ENCODE measurements at places on chromosomes 6 and 20.

GRCh38 chr6:116409756-116410155, 39.0 kb downstream of the DSE start:
- DNase-seq = no peak

DNA sequence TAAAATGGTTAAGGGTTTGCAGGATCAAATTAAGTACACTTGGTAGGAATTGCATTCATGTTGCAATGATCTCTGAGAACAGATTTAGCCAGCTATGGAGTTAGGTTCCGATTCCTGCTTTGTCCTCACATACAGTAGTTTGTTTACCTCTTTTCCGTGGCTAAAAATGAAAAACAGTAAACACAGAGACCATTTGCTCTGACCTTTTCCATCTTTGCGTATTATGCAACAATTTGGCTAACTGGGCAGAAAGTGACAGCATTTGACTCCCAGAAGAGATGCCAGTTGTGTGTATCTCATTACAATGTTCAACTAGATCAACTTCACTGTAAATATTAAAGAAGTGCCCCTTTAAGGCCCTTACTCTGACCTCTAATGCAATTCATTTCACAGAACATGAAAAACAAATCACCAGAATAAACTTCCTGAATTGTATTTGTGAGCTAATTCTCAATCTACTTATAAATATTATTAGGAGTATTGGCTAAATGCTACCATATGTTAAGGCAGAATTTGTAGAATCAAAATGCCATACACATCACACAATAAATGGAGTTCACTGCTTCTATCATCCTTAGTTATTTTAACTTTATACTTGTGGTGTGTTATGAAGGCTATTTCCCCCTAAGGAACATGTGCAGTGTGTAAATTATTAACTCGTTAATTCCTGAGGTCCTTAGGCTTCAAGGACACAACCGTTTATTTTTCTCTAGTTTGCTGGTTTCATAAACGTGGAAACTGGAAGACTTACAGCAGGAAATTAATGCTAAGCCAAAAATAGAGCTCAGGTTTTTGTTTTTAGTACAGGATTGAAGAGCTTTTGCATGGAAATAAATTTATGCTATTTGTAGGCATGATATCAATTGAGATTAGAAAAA, 380.7 kb upstream of the CITED2 start:
- DNase-seq = no peak

GRCh38 chr20:16412906-16413305, 160.3 kb downstream of the KIF16B start:
- no peak for DNase-seq

DNA sequence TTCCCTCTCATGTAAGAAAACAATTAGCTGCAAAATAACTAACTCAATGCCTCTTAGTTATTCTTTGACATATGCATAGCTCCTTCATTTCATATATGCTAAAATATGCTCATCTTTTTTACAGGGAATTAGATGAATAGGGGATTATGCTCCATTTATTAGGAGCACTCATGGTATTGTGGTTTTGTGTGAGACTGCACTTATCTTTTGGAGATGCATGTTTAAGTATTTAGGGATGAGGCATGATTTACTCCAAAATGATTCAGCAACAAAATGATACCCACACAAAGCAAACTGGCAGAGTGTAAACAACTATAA, 8.8 kb downstream of the BNIP5 start:
- DNase-seq = no peak

DNA sequence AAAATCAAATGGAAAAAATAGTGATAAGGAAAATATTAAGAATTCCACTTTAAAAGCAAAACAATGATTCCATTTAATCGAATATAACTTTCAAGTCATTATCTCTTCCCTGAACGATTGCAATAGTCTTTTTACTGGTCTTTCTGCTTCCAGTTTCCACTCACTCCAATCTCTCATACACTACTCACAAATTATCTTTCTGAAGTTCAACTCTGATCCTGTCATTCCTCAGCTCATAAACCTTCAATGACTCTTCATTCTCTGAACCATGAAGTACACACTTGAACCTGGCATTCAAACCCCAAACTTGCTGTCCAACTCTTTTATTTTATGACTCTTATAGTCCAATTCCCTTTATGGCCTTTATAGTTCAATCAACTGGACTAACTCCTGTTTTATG, 304.1 kb upstream of the TCF21 start:
- DNase-seq = no peak

DNA sequence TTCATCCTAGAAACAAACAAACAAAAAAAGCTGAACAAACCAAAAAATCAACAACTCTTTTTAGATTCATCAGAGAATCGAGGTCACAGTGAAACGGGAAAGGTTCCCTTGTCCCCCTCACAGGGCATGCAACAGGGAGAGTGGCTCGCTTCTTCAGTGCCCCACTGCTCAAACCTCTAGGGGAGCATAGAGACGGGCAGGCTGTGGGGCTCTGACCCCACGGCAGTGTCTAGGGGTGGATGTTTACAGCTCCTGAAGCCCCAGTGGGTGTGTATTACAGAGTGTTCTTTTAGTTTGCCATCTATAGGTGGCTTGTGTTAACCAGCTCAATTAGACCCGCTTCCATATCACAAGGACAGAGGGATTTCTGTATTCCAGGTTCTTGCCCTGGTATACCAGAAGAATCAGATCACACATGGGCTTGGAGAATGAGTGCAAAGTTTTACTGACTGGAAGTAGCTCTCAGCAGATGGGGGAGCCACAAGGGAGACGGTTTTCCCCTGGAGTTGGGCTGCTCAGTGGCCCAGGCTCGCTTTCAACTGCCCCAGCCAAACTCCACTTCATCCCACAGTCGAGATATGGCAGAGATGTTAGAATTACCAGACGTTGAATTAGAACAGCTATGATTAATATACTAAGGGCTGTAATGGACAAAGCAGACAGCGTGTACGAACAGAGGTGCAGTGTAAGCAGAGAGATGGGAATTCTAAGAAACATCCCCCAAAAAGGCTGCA, 192.6 kb upstream of the CST7 start:
- DNase-seq = no peak

- no peak for DNase-seq
Observed at GRCh38 chr6:14711704-14712379, 534.0 kb upstream of the JARID2 start.

DNA sequence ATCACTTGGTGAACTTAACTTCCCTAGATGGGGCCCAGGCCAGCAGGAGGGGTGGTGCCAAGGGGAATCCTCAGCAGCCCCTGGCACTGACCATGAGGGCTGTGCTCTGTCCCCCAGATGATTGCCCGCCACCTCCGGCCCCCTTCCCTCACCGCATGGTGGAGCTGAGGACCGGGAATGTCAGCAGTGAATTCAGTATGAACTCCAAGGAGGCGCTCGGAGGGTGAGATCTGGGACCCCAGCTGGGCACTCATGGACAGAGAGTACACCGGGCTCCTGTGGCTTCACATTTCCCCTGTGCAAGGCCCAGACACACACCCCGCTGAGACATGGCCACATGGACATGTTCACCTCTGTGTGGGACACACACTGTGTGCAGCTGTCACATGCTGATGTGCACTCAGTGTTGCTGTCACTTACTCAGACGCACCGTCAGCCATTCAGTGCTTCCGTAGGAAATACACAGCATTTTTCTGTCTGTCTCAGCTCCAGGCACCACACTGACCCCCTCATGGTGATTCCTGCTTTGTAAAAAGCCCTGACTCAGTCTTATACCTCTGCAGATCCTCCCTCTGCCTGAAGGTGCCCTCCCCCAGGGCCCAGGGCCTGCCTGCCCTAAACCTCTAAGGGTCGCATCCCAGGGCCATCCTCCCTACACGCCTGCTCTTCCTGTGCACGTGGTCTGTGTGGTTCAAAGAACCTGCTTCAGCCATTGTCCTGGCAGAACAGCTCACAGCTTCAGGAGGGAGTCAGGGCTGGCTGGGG, 4.4 kb downstream of the MYLK2 start:
- no peak for DNase-seq

GRCh38 chr6:100229512-100229911, 235.2 kb downstream of the SIM1 start:
- DNase-seq = no peak

DNA sequence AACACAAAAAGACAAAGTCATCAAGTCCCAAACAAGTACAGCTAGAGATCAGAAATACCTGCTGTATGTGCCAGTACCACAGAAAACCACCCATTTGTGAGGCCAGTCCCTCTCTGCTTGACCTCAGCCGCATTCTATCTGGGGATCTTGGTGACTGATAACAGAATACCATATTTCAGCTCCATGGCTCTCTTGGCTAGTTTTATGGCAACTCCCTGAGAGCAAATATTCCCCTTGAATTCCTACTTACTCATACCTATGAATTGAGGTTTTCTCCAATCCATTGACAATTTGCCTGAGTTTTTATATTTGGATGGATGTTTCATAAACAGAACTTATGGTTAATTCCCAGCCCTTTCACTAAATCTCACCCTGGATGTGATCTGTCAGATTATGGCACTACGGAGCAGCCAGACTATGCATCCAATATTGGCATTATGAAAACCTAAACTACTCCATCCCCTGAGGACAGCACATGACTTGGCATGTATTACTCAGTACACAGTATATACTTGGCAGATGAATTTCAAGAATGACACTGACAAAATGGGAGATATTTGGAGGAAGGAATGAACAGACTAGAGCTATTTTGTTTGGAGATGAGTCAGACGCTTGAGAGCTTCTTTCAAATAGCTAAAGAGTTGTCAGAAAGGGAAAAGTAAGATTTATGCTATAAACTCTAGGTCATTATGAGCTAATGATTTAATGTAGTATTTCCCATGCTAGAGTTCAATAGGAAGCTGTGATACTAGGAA, 95.7 kb downstream of the PRDM1 start:
- DNase-seq = no peak

GRCh38 chr6:47669684-47670513, 28.5 kb upstream of the ADGRF4 start:
- no peak for DNase-seq

- DNase-seq = peak; percentile 29
Observed at GRCh38 chr20:34112600-34113101, 608 bp upstream of the EIF2S2 start.

DNA sequence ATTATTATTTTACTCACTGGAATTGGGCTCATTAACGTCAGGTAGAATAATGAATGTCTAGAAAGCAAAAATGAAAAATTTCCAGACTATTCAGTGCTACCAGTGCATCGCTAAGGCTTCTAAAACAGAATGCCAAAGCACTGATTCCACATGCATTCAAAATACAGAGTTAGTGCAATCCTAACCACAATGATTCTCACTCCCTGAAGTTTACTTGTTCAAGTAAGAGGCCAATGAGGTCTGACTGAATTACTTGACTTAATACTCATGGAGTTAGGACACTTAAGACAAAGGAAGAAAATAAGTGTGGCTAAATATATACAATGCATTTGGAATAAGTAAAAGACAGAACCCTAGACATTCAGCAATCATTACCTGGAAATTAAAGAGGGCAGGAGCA, 220.5 kb downstream of the PKHD1 start:
- no peak for DNase-seq

DNA sequence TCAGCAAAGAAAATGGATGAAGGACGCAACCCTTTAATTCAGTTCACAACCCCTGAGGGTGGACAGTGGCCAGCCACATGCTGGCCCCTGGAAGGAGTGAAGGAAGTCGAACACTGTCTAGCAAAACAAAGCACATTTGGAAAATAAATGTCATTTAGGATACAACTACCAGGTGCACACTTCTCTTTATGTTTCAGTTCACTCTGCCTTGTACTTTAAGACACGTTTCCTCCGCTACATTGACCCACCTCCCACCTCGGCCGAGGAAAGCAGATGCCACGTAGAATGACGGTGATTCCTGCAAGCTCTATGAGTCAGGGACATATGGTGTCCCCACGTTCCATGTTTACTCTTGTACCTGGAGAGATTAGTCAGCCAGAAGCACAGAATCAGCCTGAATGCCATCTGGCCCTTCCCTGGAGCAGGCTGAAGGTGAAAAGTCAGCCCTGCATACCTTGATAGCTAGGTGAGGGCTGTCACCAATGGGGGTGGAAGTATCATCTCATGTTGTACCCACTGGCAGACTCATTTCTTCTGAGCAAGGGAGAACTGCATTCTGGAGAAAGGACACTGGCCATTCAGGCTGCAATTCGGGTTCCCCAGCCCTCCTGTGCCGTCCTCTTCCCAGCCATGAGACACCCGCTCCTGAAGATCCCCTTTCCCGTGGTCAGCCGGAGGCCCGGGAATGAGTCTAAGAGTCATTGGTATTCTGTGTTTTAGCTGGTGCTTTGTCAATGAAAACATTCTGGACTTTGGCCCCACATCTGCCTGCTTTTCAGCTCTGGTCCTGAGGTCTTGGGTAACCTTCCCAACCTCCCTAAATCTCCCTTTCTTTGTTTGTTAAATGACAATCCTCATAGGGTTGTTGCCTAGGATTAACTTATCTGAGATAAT, 60.6 kb downstream of the FOXA2 start:
- DNase-seq = no peak

DNA sequence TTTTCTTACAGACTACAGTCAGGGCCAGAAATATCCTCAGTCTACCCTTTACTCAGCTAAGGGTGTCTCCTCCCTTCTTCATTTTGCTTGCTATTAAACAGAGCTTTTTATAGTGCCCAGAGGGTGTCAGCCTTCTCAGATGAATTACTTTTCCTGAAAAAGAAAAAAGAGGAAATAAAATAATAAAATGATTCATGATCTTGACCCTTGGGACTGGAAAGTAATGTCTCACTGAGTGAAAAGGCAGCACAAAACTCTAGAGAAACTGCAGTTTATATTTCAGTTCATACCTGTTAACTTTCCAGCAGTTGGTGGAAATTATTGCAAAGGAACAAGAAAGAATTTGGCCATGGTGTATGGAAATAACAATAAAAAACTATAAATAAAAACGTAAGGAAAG, 170.6 kb downstream of the IBTK start:
- DNase-seq = no peak

GRCh38 chr6:11972806-11973205, 39.3 kb upstream of the HIVEP1 start:
- DNase-seq = no peak

GRCh38 chr6:119110601-119111548, 32.4 kb upstream of the FAM184A start:
- DNase-seq = peak; percentile 25

DNA sequence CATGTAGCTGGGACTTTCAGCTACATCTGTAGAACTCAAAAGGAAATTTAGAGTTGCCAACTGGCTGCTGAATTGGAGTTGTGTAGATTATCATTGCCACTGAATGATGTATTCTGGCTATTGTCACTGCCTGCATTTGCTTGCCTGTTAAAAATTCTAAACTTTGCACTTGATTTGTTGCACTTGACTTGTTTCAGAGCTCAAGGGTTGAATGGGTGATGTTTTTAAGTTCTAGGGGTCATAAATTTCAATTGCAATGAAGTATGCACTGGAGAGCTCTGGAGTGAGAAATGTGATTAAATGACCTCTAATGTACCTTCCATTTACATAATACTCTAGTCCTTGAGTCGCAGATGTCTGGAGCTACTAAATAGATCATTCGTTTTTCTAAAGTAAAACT, 102.4 kb downstream of the TNFRSF21 start:
- no peak for DNase-seq
